ENCODE measurements at places on chromosomes 7 and 10. TPM values are rescaled to one million over a fixed set of nuclear protein-coding genes. Genes with fewer than 3 reads are reported as not detected.
A peak's percentile ranks its signal among the peaks of the same experiment; 100 is the strongest.

GPER1 gene
- 2.6 TPM for total RNA-seq

- DNase-seq = no peak
- no peak overlapping the region for H3K4me3 ChIP-seq
- H3K27ac ChIP-seq = no peak overlapping the region
- H3K4me1 ChIP-seq = no peaks in the 10 kb centered on the region
These were observed 11.3 kb upstream of the SMO start for GRCh38 chr7:129176916-129177710.

DNA sequence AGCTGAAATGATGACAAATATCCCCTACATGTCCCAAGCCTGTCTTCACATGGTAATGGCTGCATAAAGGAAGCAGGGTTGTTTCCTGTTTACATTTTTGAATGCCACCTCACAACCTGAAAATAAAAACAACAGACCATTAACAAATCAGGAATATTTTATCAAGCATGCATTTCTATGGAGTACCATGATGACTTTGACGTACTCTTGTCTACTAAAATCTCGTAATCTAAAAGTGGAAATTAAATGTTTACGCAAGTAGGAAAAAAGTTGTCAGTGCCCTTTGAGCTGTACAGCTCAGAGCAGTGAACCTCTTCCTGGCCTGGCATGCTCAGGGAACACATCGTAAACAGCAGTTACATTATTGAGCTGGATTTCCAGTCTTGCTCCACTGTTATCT lies 194.1 kb downstream of the INHBA start:
- H3K4me1 ChIP-seq = no peaks in the 10 kb centered on the region
- DNase-seq = no peak
- no peaks in the 10 kb centered on the region for H3K27me3 ChIP-seq
- no peaks in the 10 kb centered on the region for H3K36me3 ChIP-seq
- no peak overlapping the region for H3K4me3 ChIP-seq

DNA sequence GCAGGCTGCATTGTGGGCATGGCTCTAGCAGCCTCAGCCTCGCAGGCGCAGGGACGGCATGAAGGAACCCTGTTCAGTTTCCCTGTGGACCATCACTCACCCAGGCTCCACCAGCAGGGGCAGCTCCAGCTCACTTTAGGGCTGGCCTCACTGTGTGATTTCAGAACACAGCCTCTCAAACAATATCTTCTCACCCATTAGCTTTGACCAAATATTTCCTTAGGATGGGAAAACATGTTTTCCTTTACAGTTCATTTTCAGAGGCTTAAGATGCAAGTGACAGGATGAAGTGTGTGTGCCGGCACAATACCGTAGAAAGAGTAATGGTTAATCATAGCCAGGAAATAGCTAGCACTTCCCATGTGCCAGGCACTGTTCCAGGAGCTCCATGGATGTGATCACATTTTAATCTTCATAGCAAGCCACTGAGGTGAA lies 58.2 kb downstream of the LANCL2 start:
- no peaks in the 10 kb centered on the region for H3K27me3 ChIP-seq
- no peaks in the 10 kb centered on the region for H3K4me1 ChIP-seq
- no peak overlapping the region for H3K27ac ChIP-seq

- DNase-seq = no peak
- H3K27ac ChIP-seq = peak within 1 kb of the TSS; percentile 92
- H3K27me3 ChIP-seq = no peaks in the 10 kb centered on the region
These were observed at the start of gene ITPRIP for GRCh38 chr10:104337985-104338735. ITPRIP (minus strand) TSS chr10:104338465; CDS start chr10:104316051, 22,414 bp downstream.

PIP gene
- 140 TPM for total RNA-seq

PHKG1 gene
- total RNA-seq = 4.3 TPM

SPDYE16 gene
- not detected for total RNA-seq

TMEM236 gene
- 0.59 TPM for total RNA-seq

DNA sequence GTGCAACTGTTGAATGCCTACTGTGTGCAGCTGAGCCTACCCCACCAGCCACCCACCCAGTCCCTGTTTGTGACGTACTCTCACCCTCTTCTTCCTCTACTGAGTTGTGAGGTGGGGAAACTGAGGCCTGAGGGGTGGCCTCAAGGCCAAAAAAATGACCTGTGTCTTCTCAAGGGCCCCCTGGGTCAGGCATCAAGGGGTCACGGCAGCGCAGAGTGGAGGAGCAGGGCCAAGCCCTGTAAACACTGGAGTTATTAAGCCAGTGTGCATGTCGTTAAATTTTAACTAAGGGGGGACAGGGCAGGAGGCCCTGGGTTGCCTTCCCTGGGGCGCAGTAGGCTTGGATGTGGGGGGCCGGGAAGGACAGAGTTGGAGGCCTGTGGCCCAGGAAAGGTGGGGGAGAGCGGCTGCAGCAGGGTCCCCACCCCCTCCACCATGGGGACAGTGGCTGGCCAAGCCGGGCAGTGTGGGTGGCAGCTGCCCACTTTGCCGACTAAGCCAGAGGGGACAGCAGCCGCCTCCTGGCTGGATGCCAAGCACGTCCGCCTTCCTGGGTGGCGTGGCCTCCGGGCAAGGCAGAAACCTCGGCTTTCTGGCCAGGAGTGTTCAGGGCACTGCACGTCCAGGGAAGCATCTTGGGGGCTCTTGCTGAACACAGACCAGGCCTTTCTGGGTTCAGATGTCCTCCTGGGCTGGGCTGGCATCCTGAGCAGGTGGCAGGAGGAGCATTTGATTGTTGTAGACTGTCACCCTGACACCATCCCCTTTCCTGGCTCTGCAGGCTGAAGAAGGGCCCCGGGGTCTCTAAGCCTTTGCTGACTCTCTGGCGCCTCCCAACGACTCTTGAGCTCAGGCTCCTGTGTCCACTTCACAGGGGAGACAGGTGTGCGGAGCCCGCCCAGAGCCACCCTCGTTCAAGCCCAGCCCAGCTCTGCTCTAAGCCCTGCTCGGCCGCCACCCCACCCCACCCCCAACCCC lies 1.9 kb downstream of the SLC29A4 start:
- DNase-seq = no peak
- no peaks in the 10 kb centered on the region for H3K4me1 ChIP-seq
- no peak overlapping the region for H3K27ac ChIP-seq
- no peaks in the 10 kb centered on the region for H3K36me3 ChIP-seq
- no peak overlapping the region for H3K4me3 ChIP-seq

GRCh38 chr10:6385665-6386064 lies 182.9 kb downstream of the PFKFB3 start:
- no peaks in the 10 kb centered on the region for H3K4me1 ChIP-seq
- H3K27me3 ChIP-seq = no peaks in the 10 kb centered on the region
- H3K4me3 ChIP-seq = no peak overlapping the region
- no peak for DNase-seq
- H3K27ac ChIP-seq = no peak overlapping the region

GRCh38 chr10:24206334-24206733 lies 2.6 kb upstream of the KIAA1217 start:
- H3K27me3 ChIP-seq = no peaks in the 10 kb centered on the region
- H3K4me3 ChIP-seq = no peak overlapping the region
- H3K36me3 ChIP-seq = no peaks in the 10 kb centered on the region
- DNase-seq = no peak

GRCh38 chr7:68689087-68689433 lies 909.2 kb upstream of the AUTS2 start:
- H3K27me3 ChIP-seq = no peaks in the 10 kb centered on the region
- no peak overlapping the region for H3K27ac ChIP-seq
- no peaks in the 10 kb centered on the region for H3K4me1 ChIP-seq
- no peak overlapping the region for H3K4me3 ChIP-seq

MMP21 gene
- total RNA-seq = 0.59 TPM
